ENCODE measurements at places on chromosomes 5 and 9.

DNA sequence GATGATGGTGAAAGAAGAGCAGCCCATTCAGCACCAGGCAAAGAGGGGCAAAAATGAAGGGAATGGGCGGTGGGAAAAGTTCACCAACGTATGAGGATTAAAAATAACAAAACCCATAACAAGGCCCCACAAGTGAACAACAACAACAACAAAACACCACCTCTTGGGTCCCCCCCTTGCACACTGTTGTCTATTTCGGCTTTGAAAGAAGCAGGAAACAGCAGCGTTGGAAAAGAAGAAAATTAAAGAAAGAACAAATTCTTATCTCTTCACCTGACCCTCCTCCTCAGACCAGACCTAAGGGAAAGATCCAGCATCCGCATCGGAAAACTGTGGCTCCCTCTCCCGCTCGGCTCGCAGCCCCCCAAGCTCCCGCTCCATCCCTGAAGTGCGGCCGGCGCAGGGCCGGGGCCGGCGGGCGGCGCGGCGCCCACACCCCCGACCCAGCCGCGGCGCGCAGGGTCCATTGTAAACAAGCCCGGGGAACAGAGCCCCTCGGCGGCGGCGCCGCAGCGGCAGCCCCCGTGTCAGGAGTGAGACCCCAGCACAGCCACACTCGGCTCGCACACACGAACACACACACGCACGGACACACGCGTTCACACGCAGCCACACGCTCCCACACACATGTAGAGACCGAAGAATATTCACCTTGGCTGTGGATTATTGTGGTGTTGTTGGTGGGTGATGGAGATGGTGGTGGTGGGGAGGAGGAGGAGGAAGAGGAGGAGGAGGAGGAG is 535 bp downstream of the RFX3 start:
- no peak for DNase-seq

GRCh38 chr9:88378317-88378716 is 9.9 kb upstream of the SPIN1 start:
- DNase-seq = no peak

DNA sequence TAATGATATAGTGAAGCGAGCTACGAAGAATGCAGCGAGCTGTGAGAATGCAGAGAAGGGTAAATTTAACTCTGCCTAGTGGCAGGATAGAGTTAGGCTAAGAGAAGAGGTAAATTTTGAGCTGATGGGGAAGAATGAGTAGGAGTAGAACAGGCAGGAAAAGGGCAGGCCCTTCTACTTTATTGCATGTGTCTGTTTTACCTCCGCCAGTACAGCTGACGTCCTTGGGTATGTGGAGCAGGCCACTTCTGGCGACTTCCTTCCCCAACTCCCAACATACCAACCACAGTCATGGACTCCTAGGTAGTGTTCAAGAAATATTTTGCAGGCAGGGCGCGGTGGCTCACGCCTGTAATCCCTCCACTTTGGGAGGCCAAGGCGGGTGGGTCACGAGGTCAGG is 37.9 kb upstream of the PIK3R1 start:
- DNase-seq = no peak

DNA sequence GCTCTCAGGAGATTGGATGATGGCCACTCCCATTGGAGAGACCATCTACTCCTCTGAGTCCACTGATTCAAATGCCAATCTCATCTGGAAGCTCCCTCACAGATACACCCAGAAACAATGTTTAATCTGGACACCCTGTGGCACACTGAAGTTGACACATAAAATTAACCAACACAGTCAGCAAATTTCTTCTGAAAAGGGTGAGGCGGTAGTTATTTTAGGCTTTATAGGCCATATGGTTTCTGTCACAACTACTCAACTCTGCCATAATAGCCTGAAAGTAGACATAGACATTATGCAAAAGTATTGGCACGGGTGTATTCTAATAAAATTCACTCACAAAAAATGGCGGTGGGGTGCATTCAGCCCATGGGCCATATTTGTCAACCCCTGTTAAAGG is 244.5 kb upstream of the VLDLR start:
- DNase-seq = no peak

GRCh38 chr9:128118472-128118857 is 9.1 kb downstream of the PTGES2 start:
- DNase-seq = no peak

GRCh38 chr9:111928359-111928720 is 31.7 kb downstream of the UGCG start:
- no peak for DNase-seq

- DNase-seq = no peak
Observed at GRCh38 chr5:167578977-167579692, 712.3 kb upstream of the WWC1 start.

DNA sequence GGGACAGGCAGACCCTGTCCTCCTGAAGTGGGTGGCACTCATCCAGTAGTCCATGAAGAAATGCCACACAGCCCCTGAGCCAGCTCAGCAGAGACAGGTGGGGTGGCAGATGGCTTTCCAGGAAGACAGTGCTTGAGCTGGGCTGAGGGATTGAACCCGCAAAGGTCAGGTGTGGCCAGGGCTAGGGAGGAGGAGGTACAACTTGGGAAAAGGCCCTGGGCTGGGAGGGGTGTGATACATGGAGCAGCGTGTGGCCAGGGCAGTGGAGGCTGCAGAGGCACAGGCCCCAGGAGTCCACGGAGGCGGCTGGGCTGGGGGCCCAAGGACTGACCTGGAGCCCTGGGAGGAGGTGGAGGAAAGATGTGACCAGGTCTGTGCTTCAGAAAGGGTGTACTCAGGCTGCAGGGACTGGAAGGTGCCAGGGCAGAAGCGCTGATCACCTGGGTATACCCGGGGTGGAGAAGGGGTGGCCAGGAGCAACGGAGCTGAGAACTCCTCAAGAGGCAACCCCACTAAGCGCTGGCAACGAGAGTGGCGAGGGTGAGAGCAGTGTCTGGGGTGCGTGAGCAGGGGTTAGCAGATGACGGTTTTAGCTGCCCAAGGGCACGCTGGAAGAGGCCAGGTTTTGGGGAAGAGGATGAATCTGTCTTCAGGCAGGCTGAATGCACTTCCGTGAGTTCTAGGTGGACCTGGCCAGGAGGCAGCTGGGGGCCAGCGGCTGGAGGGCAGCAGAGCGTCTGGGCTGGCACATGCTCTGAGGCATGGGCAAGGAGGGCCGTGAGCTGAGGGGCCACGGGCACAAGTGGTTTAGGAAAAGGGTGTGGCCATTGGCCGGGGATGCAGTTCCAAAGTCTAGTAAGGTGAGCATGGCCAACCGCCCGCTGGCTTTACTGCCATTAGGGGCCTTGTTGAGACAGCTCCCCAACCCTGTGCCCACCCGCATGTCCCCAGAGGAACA is 3.9 kb upstream of the RABL6 start:
- DNase-seq = no peak

- no peak for DNase-seq
Observed at GRCh38 chr5:6759983-6760382, 46.8 kb downstream of the TENT4A start.

DNA sequence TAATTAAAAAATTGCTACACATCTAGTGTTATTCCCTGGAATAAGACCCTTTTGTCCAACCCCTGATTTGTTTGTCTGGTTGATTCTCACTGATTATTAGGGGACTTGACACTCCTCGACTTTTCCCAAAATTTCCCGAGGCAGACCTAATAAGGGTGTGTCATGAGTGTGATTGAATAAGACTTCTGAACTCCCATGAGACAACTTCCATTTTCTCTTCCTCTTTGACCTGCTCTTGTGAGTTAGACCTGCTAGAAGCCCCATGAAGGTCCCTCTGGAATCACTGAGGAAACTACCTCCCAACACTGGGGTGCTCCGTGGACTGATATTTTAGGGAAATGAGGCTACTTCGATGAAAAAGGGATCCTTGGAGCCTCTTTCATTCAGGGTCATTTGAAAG is 83.4 kb downstream of the MUSK start:
- no peak for DNase-seq

GRCh38 chr5:73542020-73542419 is 23.4 kb downstream of the ANKRA2 start:
- DNase-seq = no peak

- no peak for DNase-seq
Observed at GRCh38 chr5:170896779-170897178, 35.0 kb downstream of the RANBP17 start.

GRCh38 chr9:77440057-77440456 is 208.1 kb downstream of the GNA14 start:
- no peak for DNase-seq

- DNase-seq = no peak
Observed at GRCh38 chr9:112233769-112234168, 58.7 kb upstream of the SUSD1 start.

- DNase-seq = no peak
Observed at GRCh38 chr9:105144076-105144475, 100.4 kb upstream of the SLC44A1 start.

DNA sequence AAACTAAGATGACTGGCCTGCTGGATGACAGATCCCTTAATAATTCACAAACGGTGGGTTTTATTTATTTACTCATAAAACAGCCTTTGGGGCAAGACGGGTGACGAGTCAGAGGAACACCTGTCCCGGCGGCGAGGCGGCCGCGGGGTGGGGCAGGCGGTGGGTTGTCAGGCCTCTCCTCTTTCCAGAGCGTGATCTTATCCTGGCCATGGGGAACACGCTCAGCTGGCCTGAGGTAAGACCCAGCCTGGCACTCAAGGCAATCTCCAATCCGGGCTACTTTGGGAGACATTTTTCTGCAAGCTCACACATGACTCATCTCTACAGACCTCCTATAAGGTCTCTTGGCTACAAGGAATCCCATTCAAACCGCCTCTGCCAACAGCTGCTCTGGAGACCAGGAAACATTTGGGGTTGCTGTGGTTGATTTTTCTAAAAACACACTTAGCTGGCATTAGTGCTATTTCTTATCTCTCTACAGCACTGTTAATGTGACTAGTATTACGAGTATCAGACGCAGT is 6.3 kb downstream of the RAPGEF1 start:
- no peak for DNase-seq

DNA sequence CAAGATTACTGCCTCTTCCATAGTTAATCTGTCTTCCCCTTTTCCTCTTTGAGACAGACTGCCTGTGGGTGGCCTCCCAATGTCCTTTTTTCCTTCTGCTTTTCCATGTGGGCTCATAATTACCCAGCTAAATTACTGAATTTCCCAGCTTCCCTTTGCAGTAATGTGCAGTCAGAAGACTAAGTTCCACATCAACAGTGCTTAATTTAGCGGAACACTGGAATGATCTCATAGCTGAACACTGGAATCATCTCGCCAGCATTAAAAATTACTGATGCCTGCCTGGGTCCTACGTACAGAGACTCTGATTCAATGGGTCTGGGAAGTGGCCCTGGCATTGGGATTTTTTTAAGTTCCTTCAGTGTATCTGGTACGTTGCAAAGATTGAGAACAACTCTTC is 84.3 kb downstream of the DNAH5 start:
- no peak for DNase-seq

DNA sequence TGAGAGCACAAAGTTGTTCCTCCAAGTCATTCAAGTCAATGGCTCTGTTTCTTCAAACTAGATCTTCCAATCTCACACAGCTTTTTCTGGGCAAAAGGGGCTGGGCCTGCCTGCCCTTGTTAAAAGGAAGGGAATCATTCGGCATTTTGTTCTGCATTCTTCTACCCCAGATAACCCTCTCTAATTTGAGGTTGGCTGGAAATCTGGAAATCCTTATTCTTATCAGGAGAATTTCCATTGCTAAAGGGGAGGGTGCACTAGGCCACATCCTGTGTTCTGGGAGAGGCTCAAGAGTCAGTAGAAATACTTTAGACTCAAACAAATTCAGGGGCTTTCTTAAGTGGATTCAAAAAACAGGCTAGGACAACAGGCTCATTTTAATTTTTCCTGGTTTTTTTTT is 384.7 kb upstream of the ZNF462 start:
- no peak for DNase-seq

DNA sequence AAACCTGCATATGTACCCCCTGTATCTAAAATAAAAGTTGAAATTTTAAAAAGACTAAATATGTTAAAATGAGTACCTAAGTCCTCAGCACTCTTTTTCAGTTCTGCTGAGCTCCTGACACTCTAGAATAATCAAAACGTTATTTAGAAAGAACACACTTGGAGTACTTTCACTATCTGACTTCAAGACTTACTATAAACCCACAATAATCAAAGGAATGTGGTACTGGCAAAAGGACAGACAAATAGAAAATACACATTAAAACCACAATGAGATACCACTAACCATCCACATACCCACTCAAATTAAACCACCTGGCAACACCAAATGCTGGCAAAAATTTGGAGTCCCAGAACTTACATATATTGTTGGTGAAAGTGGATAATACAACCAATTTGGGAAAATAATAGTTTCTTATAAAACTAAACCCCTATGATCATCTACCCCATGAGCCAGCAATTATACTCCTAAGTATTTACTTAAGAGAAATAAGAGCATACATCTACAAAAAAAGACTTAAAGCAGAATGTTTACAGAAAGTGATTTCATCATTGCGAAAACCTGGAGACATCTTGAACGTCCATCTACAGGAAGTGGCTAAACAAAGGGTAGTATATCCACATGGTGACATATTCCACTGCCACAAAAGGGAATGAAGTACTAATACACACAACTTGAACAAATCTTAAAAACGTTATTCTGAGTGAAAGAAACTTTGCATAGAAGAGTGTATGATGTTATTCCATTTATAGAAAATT is 12.8 kb upstream of the PRSS3 start:
- no peak for DNase-seq

DNA sequence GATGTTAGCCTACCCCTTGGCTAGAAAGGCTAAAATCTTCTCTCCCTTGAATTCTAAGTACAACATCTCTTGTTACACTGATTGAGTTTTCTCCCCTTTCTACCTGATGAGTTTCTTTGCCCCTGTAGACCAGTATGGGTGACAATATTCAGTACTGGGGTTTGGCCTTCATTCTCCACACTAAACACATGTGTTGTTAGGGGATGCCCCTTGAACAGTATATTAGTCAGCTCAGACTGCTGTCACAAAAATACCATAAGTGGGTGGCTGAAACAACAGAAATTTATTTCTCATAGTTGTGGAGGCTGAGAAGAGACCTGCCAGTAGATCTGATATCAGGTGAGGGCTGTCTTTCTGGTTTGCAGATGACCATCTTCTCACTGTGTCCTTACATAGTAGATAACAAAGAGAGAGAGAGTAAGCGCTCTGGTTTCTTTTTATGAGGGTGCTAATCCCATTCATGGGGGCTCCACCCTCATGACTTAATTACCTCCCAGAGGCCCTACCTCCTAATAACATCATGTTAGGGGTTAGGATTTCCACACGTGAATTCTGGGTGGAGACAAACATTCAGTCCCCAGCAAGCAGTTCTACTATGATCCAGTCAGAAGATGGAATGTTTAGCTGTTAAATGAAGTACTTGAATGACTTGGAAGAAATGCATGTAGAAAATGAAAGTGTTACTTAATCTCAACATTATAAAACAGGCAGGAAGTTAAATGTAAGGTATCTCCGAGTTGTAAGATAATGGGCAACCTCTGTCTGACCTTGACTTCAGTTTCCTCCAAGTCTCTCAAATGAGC is 17.5 kb downstream of the VLDLR start:
- no peak for DNase-seq

GRCh38 chr9:128629136-128629535 is 27.5 kb downstream of the DYNC2I2 start:
- no peak for DNase-seq

DNA sequence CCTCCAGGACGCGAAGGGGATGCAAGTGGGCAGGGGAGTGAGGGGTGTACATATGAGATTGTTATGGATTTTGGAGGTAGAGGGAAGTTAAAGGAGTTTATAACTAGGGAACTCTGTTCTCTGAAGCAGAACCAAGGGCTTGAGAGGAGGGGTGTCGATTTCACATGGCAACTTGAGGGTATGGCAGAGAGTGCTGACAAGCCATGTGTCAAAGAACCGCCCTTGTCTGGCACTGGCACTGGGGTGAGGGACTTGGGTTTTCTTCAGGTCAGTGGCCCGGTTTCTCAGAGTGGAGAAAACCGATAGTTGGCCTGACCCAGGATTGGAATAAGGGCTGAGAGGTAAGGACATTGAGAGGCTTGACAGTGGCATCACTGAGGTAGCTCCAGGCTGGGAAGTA is 47.7 kb upstream of the TESK1 start:
- no peak for DNase-seq
